ENCODE measurements at places on chromosomes 1 and 21. TPM values are rescaled to one million over a fixed set of nuclear protein-coding genes. Genes with fewer than 3 reads are reported as not detected.

The TNNT2 gene
- 66.1 TPM for polyA plus RNA-seq

- no peak for DNase-seq
Observed at GRCh38 chr1:207151920-207152319, 47.9 kb downstream of the C4BPA start.

The CYP4A11 gene
- 42.1 TPM for polyA plus RNA-seq

GRCh38 chr21:40733024-40733397 lies 113.9 kb downstream of the DSCAM start:
- DNase-seq: no peak

- DNase-seq: no peak
Observed at GRCh38 chr1:114021665-114022099, 42.4 kb downstream of the OLFML3 start.
